ENCODE measurements at places on chromosomes 16 and 17.

DNA sequence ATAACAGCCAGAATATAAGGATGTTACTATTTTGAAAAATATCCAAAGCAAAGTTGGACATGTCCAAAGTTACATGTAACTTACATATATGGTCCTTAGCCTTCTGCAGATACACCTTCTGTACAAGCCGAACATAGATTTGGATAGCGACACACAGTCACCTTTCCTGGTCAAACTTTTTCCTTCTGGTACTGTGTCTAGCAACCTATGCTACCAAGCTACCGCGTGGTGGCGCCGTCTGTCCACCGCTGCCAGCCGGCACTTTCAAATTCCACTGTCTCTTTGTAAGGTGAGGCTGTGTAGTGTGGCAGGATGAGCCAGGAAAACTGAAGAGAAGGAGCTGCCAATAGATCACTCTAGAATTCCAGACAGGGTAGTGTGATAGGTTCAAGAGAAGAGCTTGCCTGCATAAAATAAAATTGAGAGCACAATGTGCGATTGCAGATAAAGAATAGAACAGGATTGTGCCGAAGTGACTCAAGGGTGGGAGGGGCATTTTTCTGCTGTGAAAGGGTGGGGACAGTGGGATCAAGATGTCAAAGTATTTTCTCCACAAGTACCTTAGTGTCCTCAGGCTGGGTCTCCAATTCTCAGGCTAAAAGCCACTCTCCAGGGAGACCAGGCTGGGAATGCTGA is 366.9 kb downstream of the SLC39A11 start:
- no peak for DNase-seq

DNA sequence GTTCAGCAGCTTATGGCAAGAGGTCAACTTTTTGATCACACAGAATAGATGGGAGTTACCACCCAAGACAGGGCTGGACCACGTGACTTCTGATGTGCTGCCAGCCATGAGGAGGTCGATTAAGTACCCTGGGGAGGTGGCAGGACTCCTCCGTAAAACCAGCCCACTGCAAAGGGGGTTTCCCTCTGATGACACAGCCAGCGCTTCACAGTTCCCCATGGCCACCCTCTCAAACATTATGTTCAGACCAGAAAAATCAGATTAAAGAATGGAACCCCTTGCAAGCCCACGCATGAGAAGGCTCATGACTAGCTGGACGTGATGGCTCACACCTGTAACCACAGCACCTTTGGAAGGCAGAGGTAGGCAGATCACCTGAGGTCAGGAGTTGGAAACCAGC is 222.9 kb downstream of the CPPED1 start:
- no peak for DNase-seq

DNA sequence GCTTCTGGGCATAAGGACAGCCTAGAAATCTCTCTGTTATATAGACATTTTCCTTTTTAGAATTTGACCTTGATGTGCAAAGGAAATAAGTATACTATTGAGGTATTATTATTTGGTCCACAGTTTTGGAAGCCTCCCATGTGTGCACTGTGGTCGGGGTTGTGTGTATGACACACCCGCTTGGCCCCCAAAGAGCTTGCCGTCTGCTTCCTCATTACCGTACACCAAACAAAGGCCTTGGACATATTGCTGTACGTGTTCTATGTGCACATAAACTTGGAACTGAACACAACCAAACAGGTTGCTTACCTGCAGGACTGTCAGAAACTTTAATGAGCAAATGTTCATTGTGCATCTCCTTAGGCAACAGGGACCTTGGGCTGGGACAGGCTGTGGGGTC is 38.2 kb downstream of the METRNL start:
- DNase-seq, result no peak

DNA sequence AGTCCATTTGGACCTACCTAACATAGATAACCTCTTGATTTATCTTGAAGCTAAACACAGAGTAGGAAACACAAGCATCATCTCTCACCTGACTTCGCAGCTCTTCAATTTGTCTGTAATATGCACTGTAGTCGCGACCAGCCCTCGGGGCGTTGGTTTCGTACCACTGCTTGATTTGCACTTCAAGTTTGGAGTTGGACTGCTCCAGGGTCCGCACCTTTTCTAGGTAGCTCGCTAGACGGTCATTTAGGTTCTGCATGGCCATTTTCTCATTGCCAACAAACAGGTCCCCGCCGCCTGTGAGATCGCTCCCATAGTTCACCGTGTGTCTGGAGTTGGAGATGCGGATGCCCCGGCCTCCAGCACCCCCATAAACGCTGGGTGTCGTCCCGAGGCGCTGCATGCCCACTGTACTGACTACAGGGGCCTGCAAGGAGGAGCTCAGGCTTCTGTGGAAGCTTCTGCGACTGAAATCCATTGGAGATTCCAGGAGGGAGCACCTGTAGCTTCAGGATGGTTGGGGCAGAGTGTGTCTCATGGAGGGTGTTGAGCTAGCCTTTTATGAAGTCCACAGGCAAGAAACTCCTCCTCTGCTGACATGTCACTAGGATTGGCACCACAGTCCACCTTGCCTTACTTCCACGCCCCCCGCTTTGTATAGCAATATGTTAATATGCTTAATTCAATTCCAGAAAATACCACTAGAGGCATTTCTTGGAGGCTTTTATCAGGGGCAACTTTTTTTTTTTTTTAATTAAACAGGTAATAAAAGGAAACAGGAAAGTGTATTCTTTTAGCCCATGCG is at the start of gene KRT20:
TSS of gene KRT20 (minus strand) at position 535 of the 805 bp plus-strand sequence. CDS start at position 478, 57 bp downstream.
- DNase-seq, result no peak

DNA sequence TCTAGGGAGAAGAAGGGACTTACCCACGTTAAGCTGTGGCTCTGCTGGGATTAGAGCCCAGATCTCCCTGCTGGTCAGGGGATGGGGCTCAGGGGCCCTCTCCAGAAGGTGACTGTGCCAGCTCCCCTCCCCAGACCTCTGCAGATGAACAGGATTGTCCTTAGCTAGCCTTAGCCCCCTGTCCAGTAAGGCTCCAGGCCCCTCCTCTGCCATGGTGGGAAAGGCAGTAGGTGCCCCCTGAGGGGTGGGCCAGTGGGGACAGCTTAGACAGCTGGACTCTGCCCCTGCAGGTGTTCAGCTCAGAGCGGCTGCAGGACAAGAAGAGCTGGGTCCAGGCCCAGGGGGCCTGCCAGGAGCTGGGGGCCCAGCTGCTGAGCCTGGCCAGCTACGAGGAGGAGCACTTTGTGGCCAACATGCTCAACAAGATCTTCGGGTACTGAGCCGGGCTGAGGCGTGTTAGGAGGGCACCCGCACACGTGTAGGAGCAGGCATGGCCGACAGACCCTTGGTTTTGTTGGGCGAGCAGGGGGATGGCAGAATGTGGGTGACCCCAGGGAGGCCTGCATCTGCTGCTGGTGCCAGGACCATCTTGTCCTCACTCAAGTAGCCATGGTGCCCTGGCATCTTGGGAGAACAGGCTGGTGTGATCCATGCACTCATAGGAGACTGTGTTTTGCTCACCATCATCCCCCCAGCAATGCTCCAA is 50.9 kb downstream of the MRC2 start:
- no peak for DNase-seq

GRCh38 chr17:63819585-63820537 is 7.4 kb upstream of the PSMC5 start:
- no peak for DNase-seq

- no peak for DNase-seq
Measured at GRCh38 chr16:56911771-56912571, 20.0 kb upstream of the HERPUD1 start.

DNA sequence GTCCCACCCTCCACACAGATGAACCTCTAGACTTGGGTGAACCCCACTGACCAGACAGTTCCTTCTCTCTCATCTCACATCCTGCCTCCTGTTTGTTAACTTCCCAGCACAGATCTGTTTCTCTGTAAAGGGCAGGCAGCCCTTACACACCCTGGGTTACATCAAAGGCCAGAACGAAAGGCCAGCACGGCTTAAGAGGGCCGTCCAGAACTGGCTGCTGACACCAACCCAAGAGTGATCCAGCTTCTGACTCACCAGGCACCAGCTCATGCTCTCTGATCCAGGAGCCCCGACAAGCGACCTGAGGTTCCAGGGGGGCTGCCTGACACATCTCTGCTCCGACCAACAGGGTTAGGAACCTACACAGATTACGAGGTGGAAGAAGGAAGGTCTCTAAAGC is 86.9 kb downstream of the MRM3 start:
- DNase-seq, result no peak

DNA sequence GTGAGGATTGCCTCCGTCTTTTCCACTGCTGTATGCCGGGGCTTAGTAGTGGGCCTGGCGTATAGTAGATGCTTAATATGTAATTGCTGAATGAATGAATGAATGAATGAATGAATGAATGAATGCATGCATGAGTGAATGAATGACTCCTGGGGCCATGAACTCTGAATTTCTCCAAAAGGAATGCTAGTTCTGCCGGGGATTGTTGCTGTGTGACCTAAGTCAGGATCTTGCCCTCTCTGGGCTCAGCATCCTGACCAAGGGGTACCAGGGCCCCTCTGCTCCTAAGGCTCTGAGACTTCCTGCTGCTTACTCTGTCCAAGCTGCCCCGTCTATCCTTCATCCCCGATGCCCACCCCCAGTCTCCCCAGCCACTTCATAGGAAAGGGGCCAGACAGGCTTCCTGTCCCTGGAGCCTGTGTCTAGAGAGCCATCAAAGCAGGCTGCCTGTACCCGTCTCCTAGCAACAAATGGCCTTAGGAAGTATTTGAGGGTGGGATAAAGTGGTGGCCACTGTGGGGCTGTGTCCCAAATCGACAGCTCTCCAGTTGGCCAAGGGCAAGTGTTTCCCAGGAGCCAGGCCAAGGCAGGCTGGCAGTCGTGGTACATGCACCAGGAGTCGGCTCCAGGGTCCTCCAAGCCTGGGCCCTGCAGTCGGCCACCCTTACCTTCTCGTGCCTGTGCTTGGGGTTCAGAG is 11.6 kb upstream of the MPRIP start:
- DNase-seq, result no peak

- DNase-seq, result no peak
Measured at GRCh38 chr17:82703935-82704865, 5.7 kb upstream of the RAB40B start.

GRCh38 chr17:43028221-43028861 is 3.3 kb downstream of the RND2 start:
- DNase-seq, result no peak

DNA sequence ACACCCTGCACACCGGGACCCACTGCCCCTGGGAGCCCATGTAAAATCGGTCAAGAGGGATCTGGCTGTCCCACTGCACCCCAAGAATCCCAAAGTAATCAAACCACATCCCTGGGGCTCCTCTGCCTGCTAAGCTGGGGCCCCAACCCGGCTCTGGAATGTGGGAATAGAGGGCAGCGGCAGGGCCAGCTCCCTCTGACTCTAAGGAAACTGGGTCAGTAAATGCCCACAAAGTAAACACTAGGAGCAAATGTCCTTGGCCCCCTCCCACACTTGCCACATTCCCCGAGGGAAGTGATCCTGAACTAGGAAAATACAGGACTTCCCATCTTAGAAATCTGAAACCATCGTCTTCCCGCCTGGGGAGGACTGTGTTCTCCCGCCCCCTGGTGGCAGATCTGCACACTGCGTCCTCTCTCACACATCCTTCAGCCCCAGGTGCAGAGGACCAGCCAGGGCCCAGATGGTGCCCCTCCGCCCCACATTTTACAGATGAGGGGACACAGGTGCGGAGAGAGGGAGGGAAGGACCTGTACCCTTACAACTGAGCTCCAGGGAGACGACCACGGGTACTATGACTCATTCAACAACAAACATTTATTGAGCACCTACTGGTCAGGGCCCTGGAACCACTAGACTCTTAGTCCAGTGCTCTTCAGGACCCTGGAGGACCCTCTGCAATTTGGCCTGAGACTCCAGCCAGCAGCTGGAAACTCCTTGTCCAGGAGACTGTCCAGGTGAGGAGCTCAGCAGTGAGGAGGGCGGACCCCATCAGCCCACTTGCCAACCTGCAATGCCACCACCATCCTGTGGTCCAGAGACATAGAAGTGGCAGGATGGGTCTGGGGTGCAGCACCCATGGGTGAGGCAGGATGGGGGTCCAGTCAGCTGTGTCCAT is 10.1 kb downstream of the P3H4 start:
- peak; percentile 54 for DNase-seq

GRCh38 chr16:64841071-64841470 is 280.8 kb downstream of the CDH11 start:
- no peak for DNase-seq

DNA sequence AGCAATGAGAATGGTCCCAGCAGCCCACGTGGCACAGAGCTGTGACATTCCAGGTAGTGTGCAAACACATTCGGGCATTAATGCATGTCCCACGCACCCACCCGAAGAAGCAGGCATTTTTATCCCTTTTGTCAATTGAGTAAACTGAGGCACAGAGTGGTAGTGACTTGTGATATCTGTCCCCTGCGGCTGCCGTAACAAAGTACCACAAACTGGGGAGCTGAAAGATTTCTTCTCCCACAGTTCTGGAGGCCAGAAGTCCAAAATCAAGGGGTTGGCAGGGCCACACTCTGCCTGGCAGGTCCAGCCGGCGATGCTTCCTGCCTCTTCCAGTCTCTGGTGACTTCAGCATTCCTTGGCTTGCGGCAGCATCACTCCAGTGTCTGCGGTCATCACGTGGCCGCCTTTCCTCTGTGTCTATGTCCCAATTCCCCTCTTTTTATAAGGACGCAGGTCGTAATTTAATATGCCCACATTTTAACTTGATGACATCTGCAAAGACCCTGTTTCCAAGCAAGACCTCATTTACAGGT is 221.9 kb upstream of the GSE1 start:
- no peak for DNase-seq

- no peak for DNase-seq
Measured at GRCh38 chr17:72401883-72402726, 281.3 kb downstream of the SOX9 start.

GRCh38 chr16:58493756-58494431 is 6.0 kb upstream of the NDRG4 start:
- DNase-seq, result no peak

DNA sequence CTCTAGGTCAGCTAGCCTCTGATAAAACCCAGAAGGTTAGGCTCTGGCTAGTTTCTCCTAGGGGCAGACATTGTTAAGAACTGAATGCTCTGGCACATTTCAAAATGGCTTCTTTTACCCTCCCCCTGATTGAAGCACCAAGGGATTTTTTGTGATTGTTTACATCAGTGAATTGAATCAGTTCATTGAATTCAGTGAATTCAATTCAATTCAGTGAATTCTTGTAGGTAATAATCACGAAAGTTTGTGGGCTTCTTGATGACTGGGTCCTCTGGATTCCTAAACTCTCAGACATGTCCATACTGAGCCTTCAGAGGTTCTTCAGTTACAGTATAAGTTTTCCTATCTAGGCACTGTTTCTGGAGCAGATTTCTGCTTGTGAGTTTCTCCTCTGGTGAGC is 135.2 kb upstream of the ELAC2 start:
- DNase-seq, result no peak

GRCh38 chr16:9567666-9568065 is 476.2 kb downstream of the HAPSTR1 start:
- no peak for DNase-seq

DNA sequence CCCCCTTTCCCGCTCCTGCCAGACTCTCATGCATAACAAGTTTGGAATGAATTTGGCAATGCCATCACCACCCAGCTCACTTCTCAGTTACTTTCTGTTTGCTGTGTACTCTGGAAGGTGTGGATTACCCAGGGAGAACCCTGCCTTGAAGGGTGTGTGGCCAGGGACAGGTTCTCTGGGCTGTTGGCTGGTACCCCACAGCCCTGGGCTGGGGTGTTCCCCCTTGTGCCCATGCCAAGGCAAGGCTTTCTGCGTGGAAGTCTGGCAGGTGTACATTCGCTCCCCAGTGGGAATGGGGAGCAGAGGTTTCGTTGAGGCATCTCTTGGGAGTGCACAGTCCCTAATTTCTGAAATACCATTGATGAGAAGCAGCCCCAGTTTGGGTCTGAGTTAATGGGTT is 187.7 kb downstream of the CCDC182 start:
- DNase-seq, result no peak
